ENCODE measurements at places on chromosomes 5 and 9.

GRCh38 chr9:109653470-109653869 is 126.5 kb upstream of the PALM2AKAP2 start:
- DNase-seq = peak; percentile 2

DNA sequence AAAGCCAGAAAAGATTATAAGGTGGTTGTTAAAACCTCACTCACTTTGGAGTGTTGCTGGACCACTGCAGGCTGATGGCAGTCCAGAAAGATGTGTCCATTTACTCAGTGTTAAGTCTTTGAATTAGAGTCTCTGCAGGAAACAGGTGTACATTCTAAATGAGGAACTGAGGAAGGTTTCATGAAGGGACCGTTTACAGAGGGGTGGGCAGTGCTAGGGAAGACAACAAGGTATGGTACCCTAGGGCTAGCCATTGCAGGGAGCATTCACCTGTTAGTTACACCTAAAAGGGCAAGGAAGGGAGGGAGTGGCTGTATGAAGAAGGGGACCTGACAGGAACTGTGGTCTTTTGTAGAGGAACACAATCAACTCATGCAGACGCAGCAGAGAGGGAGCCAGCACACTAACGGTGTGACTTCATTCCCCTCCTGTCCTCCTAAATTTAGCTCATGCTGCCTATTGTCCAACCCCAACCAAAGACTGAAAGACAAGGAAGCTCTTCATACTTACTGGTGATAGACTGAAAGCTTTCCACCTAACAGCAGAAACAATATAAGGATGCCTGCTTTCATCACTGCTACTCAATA is 32.2 kb upstream of the PAX5 start:
- DNase-seq = no peak

DNA sequence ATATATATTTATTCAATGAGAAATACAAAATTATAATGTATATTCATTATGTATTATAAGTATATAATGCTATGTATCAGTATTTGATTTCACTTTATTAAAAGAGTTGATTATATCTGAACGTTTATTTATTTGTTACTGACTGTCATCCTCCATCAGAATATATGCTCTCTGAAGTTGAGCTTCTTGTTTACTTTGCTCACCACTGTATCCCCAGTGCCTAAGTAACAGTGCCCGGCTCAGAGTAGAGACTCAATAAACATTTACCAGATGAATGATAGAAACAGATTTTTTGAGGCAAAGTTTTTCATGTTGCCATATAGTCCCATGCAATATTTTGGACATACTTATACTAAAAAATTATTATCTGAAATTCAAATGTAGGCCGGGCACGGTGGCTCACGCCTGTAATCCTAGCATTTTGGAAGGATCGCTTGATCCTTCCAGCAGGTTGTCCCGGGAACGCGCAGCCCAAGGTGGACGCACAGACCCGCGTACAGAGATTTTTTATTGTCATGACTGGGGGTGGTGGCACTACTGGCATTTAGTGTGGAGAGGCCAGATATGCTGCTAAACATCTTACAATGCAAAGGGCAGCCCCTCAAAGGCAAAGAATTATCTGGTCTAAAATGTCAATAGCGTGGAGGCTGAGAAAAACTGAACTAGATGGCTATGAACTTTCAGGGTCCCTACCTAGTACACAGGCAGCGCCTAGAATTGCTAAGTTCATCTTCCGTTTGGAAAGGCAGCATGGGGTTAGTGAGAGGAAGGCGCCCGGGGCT is 761 bp upstream of the DNAJC25 start:
- DNase-seq = no peak

DNA sequence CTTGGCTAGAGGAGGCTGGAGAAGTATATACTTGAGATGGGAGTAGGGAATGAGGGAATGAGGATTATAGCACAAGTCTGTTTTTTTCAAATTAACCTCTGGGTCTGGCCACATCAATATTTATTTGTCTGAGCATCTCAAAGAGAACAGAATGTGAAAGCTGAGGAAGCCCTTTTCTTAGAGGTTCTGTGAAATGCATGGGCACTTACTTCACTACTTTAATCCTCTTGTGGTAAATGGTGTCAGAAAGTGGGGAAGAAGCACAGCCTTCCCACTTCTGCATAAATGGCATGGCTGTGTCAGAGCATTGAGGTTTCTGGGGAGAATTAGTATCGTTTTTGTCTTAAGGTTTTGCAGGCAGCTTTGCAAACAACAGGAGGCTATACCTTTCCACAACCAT is 48.6 kb downstream of the SPATA31D1 start:
- DNase-seq = no peak

DNA sequence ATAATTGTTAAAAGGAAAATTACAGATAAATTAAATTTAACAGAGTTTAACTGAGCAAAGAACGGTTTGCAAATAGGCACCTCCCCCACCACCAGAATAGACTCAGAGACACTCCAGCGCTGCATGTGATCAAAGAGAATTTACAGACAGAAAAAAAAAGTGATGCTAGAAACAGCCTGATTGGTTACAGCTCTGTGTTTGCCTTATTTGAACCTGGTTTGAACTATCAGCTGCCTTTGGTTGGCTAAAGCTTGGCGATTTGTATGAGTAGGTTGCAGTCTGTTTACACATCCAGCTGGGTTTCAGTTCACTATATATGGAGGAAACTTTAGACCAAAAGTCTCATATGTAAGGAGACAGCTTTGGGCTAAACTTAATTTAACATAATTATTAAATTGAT is 249.1 kb downstream of the ENC1 start:
- no peak for DNase-seq

- DNase-seq = peak; percentile 0
Measured at GRCh38 chr5:23268136-23268535, 239.3 kb upstream of the PRDM9 start.

GRCh38 chr5:93850311-93850710 is 108.9 kb upstream of the POU5F2 start:
- DNase-seq = no peak

DNA sequence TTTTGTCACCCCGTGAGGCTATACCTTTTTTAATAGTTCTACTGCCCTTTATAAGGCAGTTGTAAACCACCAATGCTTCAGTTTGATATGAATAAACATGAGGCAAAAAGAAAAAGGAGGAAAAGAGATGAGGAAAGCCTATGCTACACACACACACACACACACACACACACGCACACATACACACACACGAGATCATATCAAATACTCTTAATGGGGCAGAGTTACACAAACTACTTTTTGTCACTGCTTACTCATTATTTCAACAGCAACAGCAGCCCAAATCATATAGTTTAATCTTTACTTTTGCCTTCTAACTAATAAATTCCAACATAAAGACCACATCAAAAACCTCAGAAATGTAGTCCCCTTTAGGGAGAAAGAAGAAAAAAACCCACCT is 116.8 kb upstream of the PAM start:
- DNase-seq = no peak

DNA sequence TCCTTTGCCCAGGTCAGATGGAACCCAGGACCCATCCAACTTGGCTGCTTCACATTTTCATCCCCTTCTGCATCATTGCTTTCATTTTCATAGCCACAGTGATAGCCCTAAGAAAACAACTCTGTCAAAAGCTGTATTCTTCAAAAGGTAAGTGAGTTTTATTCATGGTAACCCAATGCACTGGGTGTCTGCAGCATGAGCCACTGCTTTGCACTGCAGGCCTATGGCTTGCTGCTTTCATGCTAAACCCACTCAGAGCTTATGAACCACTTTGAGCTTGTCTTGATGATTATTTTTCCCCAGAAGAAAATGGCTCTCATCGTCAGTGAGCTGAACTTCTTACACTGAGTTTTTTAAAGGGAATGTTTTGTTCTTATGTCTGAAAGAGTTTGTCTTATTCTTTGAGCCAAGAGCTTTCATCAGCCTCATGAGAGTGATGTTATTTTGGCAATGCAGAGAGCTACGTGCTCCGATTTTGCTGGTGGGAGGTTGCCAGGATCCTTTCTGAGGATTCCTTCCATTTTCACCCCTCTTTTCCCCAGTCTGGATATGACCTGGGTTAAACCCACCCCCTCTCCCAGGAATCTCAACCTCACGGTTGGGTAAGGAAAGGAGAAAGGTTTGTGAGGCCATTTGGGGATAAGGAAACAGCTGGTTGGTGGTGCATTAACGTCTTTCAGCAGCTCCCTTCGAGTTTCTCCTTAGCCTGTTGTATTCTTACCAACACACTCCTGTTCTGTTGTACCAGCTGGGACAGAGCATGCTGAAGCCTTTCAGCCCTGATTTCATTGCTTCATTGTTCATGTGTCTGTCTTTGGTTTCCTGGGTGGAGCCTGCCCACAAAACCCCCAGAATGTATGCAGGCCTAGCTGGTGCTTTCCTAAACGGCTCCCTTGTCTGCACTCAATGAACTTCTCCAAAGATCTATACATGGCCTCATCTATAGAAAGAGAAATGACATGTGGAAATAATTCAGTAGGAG is 47.6 kb downstream of the PDCD1LG2 start:
- peak; percentile 90 for DNase-seq

DNA sequence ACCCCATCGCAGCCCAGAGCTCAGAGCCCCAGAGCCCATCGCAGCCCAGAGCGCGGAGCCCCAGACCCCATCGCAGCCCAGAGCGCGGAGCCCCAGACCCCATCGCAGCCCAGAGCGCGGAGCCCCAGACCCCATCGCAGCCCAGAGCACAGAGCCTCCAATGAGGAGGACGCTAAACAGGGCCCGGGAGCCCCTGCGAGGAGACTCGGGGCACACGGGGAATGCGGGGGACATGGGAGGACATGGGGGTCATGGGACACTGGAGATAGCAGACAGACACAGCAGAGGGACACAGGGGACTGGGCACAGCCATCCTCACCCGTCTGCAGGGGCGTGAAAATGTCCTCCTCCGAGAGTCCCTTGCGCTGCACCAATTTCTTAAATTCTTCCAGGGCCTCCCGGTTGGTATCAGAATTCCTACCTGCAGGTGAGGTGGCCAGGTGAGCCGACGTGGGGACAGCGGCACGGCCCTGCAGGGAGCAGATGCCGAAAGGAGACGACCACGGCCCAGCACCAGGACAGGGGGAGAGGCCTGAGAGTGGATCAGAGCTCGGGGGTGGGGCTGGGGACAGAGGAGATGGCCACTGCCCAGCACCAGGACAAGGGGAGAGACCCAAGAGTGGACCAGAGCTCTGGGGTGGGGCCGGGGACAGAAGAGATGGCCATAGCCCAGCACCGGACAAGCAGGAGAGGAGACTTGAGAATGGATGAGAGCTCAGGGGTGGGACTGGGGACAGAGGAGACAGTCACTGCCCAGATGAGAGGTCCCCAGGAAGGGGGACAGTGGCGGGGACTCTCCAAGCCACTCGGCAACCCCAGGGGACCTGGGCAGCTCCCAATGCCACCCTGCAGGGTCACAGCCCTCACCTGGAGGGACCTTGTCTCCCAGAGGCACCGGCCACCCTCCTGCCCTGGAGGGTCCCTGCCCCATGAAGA is 2.8 kb downstream of the OBP2B start:
- no peak for DNase-seq

DNA sequence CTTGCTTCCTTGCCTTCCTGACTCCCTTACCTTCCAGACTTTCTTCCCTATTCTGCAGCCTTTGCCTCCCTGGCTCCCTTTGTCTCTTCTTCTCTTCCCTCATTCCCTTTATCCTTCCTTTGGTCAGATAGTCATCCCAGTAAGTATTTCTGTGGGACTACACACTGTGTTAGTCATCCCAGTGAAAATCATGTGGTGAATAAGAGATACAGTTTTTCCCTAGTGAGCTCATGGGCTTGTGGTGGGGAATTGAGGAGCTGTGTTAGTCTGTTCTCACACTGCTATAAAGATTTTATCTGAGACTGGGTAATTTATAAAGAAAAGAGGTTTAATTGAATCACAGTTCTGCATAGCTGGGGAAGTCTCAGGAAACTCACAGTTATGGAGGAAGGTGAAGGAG is 109.8 kb upstream of the EDIL3 start:
- DNase-seq = peak; percentile 92

GRCh38 chr5:34923694-34924461 is 5.5 kb upstream of the DNAJC21 start:
- peak; percentile 84 for DNase-seq

DNA sequence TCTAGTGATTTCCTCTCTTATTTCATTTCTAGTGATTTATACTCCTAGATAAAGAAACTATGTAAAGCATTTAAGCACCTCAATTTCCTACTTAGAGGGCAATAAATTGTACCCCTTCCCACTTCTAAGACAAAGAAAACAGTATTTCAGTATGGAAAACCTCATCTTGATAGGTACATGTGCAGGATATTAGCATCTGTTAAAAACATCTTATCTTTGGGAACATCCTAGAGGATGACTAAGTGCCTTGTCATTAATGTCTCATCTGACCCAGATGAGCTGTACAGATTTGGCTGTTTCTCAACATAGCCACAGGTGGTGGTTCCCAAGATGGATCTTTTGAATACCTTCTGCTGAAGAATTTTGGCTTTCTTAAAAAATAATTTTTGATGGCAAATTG is 5.7 kb downstream of the MEGF10 start:
- peak; percentile 71 for DNase-seq

DNA sequence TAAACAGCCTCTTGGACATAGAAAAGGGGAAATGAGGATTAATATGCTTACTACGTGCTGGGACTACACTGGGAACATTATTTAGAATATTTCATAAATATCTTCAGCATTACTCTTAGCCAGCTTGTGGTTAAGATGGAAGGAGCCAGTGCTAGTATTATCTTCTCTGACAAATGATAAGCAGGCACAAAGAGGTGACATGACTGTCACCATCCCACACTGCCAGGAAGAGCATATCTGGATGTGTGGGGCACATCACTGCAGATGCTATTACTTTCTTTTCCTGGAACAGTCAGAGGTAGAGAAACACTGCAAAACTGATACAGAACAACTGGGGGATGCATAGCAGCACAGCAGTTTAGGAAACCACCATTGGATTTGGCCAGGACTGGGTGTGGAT is 281.0 kb upstream of the TNC start:
- peak; percentile 16 for DNase-seq

- no peak for DNase-seq
Measured at GRCh38 chr5:135264451-135265440, 134.3 kb downstream of the MACROH2A1 start.

- DNase-seq = no peak
Measured at GRCh38 chr5:142934051-142934762, 164.0 kb downstream of the ARHGAP26 start.

GRCh38 chr9:81890104-81890503 is 38.1 kb upstream of the SPATA31D4 start:
- no peak for DNase-seq

GRCh38 chr5:56105511-56106291 is 110.9 kb upstream of the IL6ST start:
- peak; percentile 89 for DNase-seq

DNA sequence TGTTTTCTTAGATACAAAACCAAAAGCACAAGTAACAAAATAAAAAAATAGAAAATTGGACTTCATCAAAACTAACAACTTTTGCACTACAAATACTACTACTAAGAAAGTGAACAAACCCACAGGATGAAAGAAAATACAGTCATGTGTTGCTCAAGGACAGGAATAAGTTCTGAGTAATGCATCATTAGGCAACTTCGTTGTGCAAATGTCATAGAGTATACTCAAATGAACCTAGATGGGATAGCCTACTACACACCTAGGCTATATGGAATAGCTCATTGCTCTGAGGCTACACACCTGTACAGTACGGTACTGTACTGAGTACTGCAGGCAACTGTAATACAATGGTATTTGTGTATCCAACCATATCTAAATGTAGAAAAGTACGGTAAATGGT is 88.3 kb downstream of the RAPGEF1 start:
- no peak for DNase-seq

- no peak for DNase-seq
Measured at GRCh38 chr5:83470526-83471404, 779 bp upstream of the VCAN start.
